ENCODE measurements at places on chromosomes 1 and 21.

DNA sequence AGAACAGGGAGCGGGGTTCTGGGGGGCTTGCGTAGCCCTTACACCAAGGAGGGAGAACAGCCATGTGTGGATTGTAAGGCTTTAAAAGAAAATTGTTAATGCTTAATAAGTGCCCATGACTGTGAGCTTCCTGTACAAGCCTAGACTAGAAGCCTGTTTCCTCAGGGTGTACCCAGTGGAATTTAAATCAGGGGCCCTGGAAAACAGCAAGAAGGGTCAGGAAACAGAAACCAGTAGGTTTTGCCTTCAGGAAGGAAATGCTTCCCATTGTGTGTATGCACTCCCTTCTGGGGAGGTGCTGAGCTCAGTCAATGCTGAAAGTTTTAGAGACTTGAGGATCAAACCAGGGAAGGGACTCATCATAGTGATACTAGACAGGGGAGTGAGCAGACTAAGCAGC is 12.7 kb downstream of the UTP11 start:
- DNase-seq, result no peak

- DNase-seq, result no peak
Measured at GRCh38 chr1:143691400-143691891, 280.3 kb downstream of the FAM72C start.

GRCh38 chr1:72186733-72187307 is 95.5 kb downstream of the NEGR1 start:
- DNase-seq, result no peak

DNA sequence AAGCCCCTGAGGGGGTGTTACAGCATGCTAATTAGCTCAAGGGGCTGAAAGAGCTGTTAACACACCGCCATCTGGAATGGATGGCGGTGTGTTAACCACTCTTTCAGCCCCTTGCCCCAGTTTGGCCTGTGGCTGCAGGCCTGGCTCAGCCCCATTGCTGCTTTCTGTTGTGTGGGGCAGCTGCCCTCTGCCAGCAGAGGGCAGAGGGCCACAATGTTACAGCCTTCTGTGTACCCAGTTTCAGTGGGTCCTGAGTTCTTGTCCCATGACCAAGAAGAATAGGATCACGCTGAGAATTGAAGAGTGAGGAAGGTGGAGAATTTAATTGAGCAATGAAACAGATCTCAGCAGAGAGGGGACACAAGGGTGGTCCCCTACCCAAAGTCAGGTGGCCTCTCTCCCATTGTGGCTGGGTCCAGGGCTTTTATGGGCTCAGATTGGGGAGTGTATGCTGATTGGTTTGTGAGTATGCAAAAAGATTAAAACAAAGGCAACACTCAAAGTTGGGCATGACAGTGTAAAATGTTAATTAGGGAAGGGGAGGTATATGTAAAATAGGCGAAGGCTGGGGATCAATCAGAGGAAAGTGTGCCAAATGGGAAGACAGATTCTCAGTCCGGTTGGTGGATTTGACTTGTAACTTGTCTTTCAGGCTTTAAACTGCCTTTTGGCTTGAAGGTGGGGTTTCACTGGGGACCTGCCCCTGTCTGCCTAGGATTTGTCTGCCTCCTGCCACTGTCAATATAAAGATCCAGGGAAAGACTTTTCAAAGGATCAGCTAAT is 142.2 kb downstream of the RABGAP1L start:
- no peak for DNase-seq

- DNase-seq, result no peak
Measured at GRCh38 chr1:222023025-222023424, 281.1 kb upstream of the DUSP10 start.

- DNase-seq, result no peak
Measured at GRCh38 chr1:213159376-213159775, 108.3 kb downstream of the RPS6KC1 start.

GRCh38 chr1:230821346-230821745 is 47.0 kb downstream of the C1orf198 start:
- no peak for DNase-seq

- DNase-seq, result no peak
Measured at GRCh38 chr1:83764209-83764608, 234.7 kb downstream of the TTLL7 start.

GRCh38 chr1:206895325-206895724 is 1.9 kb upstream of the IL24 start:
- no peak for DNase-seq

- no peak for DNase-seq
Measured at GRCh38 chr1:200610846-200611245, 9.7 kb downstream of the KIF14 start.

DNA sequence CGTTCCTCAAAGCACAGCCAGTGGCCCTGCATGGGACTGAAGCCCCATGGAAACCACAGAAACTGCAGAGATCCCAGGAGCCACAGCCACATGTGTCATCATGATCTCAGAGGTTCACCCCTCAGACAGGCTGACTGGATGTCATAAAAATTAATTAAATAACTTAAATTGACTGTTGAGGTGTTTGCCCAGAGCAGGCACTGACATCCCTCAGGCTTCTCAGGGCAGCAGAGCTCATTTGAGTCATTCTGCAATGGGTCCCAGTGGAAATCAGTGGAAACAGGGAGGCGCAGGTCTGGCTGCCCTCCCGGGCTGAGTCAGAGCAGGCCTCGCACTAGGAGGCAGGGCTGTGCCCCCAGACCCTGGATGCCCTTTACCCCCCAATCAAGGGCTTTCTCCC is 135.1 kb downstream of the CDC7 start:
- DNase-seq, result no peak

- DNase-seq, result peak; percentile 70
Measured at GRCh38 chr21:44057960-44058651, 46.0 kb downstream of the TRAPPC10 start.

GRCh38 chr1:75392278-75392677 is 218.6 kb downstream of the SLC44A5 start:
- no peak for DNase-seq

- no peak for DNase-seq
Measured at GRCh38 chr1:206136241-206136640, 19.1 kb upstream of the AVPR1B start.

DNA sequence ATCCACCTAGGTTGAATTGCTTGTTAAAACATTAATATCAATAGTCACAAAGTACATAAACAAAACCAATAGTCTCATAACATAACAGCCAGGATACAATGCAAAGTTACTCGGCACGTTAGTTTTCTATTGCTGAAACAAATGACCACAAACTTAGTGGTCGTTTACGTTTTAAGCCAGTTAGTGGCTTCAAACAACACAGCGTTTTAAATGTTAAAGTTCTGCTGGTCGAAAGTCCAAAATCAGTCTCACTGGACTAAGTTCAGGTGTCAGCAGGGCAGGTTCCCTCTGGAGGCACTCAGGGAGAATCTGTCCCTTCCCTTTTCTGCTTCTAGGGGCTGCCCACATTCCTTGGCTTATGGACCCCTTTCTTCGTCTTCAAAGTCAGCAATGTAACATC is 35.6 kb upstream of the ATP1A1 start:
- no peak for DNase-seq

GRCh38 chr1:38153066-38153777 is 106.6 kb upstream of the POU3F1 start:
- no peak for DNase-seq

DNA sequence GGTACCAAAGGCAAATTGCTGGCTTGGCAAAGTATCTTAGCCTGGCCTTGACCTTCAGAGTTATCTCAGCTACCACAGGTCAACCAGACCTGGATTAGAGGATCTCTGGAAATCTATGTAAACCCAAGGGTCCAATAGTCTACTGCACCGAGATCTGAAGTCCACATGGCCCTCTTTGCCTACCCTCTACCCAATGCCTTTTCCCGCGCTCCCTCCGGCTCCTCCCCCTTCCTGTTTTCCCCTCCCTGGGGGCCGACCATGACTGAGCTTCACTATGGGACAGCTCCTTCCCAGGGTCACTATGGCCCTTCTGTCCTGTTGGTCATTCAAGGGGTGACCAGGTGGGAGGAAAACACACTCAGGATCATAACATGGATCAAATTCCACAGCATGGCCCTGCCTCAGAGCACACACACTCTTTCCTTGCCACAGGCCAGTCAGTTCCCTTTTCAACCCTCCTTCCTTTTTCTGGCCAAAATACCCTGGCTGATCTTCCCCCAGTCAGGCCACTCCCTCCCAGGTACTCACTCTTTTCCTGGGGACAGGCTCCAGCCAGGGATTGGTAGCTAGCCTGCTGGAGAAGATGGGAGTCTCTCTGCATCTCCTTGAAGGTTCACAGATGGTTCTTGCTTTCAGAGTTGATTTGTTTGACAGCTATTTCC is 19.1 kb upstream of the TMEM183A start:
- no peak for DNase-seq

DNA sequence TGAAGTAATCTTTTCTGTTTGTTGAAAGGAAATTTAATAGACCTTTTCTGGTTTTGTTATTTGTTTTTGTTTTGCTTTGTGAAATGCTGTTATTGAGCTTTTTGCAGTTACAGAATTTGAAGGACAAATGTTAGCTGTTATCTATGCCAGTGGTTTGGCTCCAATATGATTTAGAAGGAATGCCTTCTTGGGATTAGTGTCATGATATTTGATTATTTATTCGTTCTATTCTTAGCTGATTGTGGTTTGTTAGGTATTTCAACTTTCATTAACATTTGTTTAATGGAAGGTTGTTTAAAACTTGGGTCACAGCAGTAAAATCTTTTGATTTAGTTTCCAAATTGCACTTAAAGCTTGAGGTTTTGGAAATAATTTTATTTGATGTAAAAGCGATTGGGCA is 33.5 kb downstream of the ADGRL2 start:
- no peak for DNase-seq

DNA sequence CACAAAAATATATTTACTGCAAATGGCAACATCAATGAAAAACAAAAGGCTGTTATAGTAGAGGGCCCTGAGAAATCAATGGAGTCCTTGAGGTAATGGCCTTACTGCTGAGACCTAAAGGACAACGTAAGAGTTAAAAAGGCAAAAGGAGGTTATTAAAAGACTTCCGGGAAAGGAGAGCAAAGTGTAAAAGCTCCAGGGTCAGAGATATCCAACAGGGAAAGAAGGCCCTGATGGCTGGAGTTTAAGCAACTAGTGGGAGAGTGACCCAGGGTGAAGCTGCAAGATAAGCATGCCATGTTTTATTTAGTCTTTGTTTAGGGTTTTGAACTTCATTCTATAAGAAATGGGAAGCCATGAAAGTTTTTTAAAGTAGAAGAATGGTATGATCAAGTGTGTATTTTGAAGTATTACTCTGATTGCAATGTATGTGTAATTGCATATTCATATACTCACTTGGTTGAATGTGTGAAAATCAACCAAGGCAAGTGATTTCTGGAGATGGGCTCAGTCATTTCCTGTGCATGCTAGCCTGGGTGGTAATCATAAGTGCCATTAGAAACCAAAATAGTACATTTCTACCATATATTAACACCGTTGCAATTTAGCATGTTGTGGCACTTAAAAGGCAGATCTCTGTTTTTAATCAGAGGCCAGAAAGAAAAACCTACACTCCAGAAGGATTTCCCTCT is 5.3 kb upstream of the DPYD start:
- no peak for DNase-seq

GRCh38 chr1:160460214-160460642 is 59.9 kb downstream of the VANGL2 start:
- peak; percentile 21 for DNase-seq

DNA sequence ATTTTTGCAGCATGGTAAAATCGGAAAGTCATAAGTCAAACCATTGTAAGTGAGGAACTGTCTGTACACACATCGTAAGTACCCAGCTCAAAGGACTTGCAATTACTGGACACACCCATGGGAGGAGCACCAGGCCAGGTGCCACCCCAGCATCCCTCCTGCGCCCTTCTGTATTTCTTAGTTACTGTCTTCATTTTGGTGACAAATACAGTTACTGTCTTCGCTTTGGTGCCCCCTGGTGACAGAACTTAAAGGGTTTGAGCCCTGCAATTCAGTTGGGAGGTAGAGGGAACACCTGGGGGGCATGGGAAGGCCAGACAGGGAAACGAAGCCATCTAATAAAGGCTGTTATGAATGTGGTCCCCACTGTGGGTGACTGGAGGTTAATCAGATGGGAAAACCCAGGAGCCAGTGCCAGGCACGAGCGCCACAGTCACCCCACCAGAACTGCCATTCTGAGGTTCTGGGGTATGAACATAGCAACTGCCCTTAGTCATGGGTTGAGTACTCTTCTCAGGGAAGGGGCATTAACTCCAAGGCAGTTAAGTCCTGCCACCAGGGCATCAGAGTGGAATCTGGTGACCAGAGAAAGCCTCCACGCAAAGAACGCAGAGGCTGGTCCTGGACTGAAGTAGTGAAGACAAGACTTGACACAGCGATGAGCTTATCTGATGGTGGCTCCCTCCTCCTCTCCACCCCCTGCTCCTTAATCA is 612.9 kb downstream of the PTPRU start:
- DNase-seq, result peak; percentile 37

GRCh38 chr1:54436826-54437225 is 30.6 kb upstream of the SSBP3 start:
- DNase-seq, result no peak

- no peak for DNase-seq
Measured at GRCh38 chr1:203307641-203308126, 2.4 kb downstream of the BTG2 start.

DNA sequence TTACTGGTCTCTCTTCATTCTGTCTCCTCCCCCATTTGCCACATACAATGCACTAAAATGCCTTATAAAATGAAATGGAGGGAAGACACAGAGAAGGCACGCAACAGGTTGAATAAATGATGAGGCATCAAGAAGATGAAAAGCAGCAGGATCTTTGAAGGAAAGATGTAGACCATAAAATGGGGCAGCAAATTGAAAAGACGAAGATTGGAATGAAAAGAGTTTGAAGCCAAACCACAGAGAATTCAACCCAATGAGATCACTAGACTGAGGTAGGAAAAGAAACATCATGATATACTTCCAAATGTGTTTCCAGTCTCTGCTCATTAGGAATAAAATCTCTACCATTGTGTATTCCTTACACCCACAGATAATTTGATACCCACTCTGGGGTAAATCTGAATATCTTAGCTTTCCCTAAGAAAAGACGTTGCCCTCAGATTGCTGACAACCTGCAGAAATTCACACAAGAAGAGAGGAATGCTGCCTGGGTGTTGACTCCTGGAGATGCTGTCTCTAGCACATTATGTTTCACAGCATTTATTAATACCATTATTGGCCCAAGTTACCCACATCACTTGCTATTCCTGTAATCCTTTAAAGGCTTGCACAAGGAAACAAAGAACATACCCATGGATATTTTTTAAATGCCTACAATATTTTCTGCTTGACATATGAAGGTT is 230.9 kb downstream of the LTN1 start:
- DNase-seq, result no peak

GRCh38 chr1:59692591-59692990 is 122.2 kb upstream of the HOOK1 start:
- no peak for DNase-seq

- no peak for DNase-seq
Measured at GRCh38 chr1:16138772-16139221, 17.1 kb downstream of the EPHA2 start.

GRCh38 chr1:44407430-44408211 is 2.6 kb downstream of the RNF220 start:
- DNase-seq, result no peak

GRCh38 chr1:247469141-247469535 is 11.2 kb upstream of the OR2B11 start:
- no peak for DNase-seq

GRCh38 chr1:90964444-90965035 is 57.3 kb downstream of the ZNF644 start:
- DNase-seq, result no peak

- no peak for DNase-seq
Measured at GRCh38 chr1:60342569-60342968, 269.0 kb upstream of the C1orf87 start.
